Psoas muscle (tissue), 8 donors: ENCODE measurements at places on chromosomes 13 and 19. TPM values are rescaled to one million over a fixed set of nuclear protein-coding genes. Genes with fewer than 3 reads are reported as not detected.

DNA sequence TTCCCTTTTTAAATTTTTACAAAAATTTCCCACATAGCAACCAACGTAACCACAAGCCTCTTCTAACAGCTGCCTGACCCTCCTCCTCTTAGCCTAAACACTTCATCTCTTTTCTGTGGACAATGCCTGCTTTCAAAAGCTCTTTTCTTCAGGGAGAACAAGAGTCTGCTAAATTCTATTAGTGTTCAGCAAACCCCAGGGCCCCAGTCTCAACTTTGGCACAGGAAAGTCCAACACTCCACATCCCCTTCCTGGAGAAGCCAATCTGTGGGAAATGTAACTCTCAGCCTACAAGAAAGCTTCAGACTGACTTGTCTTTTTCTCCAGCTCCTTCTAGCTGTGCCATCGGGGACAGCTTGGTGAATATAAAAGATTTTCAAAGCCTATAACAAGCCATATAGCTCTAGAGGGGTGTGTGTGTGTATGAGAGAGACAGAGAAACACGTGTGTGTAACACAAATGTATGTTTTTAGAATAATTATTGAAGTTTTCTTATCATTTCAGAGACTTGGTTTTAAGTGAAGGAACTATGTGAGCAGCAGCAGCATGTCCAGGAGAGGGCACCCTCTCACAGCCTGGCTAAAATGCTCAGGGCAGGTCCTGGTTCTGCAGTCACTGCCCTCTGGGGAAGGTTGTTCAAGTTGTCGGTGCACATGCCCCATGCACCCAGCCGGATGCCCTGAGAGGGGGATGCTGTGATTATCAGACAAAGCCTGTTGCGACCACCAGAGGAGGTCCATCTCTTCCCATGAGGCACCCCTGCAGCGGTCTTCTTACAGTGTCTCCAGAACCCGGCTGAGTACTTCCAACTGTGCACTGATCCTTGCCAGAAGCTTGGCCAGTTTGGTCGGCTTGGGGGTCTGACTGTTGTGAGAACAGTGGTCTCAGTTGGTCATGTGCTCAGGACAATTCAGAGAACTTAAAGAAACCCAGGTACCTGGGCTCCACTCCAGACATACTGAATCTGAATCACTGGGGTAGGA is 34.4 kb downstream of the CCDC70 start:
- no peak for DNase-seq

DNA sequence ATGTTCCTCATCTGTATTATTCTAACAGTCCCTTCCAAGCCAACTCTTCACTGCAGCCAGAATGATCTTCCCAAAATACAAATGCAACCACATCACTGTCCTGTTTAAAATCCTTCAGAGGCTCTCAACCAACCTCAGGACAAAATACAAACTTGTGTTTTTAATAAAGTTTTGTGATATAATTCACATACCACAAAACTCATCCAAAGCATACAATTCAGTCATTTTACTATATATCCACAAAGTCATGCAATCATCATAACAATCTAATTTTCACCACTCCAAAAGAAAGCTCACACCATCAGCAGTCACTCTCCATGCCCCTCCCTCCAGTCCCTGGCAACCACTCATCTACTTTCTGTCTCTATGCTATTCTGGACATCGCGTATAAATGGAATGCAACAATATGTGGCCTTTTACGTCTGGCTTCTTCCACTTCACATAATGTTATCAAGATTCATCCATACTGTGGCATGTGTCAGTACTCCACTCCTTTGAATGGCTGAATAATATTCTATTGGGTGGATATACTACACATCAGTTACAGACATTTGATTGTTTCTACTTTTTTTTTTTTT is 81.7 kb upstream of the DOCK9 start:
- no peak for DNase-seq

DNA sequence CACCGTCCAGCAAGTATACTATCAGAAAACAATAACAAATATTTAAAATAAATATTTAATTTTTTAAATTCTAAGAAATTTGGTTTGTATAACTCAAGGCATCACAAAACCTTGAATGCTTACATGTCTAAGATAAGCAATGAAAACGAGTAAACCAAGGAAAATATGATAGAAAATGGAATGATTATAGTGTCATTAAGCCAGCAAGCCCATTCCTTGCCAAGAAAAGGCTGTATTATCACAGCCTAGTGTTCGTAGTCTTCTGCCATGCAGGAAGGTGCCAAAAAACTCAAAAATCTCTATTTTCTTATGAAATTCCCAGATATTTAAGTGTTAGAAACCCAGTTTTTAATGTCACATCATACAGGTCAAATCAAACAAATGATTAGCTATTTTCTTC is 136.4 kb downstream of the STOML3 start:
- no peak for DNase-seq

CD22 gene
- 0.15 TPM for total RNA-seq

GRCh38 chr13:48398450-48399095 is 14.3 kb downstream of the LPAR6 start:
- no peak for DNase-seq

DNA sequence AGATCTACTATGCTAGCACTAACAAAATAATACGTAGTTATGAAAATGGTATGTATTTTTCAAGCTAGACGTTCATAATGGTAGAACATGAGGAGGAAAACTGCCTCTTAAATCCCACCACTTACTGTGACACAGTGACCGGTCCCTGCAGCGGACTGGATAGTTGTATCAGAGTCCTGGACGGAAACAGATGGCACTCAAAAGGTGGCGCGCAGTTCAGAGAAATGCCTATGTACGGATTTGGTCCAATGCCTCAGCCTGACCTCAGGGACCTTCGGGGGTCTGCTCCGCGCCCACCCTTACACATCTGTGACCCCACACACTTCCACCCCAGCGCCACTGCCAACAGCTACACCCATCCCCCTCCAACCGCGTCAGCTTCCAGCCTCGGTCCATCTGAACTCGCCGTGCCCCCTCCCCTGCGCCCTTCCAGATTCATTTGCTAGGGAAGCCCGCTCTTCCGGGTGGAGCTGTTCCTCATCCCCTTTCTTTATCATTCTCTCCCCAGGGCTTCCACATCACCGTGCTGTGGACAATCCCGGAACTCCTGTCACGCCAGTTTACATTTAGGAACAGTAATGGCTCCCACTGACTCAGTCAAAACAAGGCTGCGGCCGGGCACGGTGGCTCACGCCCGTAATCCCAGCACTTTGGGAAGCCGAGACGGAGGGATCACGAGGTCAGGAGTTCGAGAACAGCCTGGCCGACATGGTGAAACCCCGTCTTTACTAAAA is 792 bp upstream of the LENG8 start:
- DNase-seq = peak; percentile 57

LILRB5 gene
- 5.1 TPM for total RNA-seq

AKAP8L gene
- 57.4 TPM for total RNA-seq

- no peak for DNase-seq
Measured at GRCh38 chr13:33245505-33246158, 39.9 kb downstream of the STARD13 start.

GRCh38 chr19:15864824-15865223 is 33.0 kb downstream of the CYP4F2 start:
- no peak for DNase-seq

GRCh38 chr13:105799155-105799554 is 736.3 kb downstream of the EFNB2 start:
- no peak for DNase-seq

DNA sequence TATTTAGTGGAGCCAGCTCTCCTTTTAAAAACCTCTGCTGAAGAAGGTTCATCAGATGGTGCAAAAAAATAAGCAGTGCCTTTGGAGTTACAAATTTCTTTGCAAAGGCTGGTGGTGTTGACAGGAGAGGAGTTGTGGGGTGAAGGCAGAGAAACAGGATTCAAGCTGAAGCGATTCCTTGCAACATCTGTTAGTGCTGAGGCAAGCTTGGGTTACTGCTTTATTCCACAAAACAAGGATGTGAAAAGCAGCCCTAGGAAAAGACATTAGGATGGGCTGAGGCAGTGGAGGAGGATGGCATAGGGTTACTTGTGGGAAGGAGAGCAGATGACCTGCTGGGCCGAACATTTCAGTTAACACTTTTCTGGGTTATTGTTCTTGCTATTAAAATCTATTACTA is 390.7 kb downstream of the DLEU7 start:
- DNase-seq = no peak

- no peak for DNase-seq
Measured at GRCh38 chr19:53612762-53613526, 18.9 kb upstream of the DPRX start.

- DNase-seq = no peak
Measured at GRCh38 chr19:6270076-6270745, 9.6 kb downstream of the MLLT1 start.

CEACAM19 gene
- 6.0 TPM for total RNA-seq

CABP5 gene
- not detected for total RNA-seq

DNA sequence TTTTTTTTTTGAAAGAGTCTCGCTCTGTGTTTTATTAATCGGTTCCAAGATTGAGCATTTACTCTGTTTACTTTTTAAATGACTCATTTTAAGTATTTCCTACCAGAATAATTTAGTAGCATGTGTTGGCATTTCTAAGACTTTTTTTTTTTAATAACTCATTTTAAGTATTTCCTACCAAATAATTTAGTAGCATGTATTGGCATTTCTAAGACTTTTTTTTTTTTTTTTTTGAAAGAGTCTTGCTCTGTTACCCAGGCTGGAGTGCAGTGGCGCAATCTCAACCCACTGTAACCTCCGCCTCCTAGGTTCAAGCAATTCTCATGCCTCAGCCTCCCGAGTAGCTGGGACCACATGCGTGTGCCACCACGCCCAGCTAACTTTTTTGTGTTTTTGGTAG is 13.1 kb downstream of the SETDB2 start:
- DNase-seq = no peak
